Motor neuron (in vitro differentiated cells): ENCODE measurements at places on chromosomes 12 and 14.

GRCh38 chr14:21894003-21894897, 220.6 kb upstream of the OR4E1 start:
- ATAC-seq: no peak

GRCh38 chr14:55583942-55584468, 4.0 kb downstream of the KTN1 start:
- no peak for ATAC-seq

GRCh38 chr12:103840876-103841689, at the start of gene NT5DC3:
Gene NT5DC3 (minus strand): TSS chr12:103841234. CDS start chr12:103841156, 78 bp downstream.
- peak; percentile 86 for ATAC-seq

DNA sequence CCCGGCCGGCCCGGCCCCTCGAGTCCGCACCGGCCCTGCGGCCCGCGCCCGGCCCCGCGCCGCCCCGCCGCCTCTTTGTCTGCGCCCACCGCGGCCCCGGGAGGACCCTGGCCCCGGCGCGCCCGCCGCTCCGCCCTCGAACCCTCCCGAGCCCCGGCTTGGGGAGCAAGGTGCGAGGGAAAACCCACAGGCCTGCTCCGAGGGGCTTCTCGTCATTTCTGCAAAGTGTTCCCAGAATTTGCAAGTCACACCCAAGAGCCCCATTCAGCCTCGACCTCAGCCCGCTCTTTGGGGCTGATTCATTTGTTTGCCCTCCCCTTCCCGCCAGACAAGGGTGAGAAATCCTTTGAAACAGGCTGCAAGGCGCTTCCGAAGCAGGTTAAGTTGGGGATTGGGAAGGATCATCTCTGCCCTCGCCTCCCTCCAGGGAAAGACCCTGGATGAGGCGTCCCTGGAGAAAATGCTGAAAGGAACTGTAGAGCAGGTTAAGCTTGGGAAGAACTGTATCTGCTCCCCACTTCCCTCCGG, 325 bp upstream of the CLIP1 start:
- peak; percentile 23 for ATAC-seq

DNA sequence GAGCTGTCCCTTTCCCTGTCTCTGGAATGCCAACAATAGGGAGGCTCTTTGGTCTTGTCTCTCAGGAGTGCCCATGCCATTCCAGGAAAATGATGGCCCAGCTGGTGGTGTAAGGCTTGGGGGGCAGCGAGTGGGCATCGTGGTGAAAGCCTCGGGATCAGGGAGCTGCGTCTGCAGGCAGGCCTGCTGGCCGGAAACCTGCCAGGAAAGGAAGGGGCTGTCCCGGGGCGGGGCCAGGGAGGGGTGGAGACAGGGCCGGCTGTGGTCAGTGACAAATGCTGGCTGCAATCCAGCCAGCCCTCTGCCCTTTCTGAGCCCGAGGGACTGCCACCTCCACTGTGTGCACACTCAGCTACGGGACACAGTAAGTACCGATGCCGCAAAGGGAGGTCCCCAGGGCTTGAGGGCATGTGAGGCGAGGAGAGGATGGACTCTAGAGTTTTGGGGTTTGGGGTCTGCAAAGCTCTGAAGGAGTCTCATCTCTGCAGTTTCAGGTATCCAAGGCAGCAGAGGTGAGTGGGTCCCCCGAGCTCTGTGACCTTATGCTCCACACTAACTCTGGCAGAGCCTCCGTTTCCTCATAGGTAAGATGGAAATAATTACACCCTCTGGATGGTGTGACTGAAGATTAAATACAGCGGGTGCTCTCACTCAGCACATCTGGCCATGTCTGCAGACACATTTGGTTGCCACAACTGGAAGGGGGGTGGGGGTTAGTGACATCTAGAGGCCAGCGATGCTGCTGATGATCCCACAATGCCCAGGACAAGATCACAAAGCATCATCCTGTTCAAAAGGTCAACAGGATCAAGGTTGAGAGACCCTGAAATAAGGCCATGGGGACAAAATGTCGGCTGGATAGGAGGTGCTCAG, at the start of gene SERPINA5:
Gene SERPINA5, plus strand, starts transcription at position 300 of the 873 bp plus-strand sequence. CDS start 5,937 bp downstream, outside the sequence.
- ATAC-seq: no peak

DNA sequence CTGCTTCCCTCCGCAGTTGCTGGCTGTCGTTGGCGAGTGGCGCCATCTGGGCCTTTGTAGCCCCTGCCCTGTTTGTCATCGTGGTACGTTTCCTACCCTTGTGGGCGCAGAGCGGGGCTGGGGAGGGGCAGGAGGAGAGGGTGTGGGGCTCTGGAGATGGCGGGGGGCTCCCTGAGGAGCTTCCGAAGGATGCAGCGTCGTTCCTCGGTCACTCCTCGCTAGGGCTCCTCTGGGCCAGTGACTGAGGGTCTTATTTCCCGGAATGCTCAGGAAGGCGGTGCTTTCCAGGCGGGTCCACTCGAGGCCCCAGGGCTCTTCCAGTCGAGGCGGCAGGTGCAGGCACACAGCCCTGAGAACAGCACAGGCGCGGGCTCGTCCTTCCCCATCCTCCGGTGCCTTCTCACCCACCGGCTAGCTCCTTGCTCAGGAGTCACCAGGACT, 167.1 kb downstream of the ADGRD1 start:
- no peak for ATAC-seq

DNA sequence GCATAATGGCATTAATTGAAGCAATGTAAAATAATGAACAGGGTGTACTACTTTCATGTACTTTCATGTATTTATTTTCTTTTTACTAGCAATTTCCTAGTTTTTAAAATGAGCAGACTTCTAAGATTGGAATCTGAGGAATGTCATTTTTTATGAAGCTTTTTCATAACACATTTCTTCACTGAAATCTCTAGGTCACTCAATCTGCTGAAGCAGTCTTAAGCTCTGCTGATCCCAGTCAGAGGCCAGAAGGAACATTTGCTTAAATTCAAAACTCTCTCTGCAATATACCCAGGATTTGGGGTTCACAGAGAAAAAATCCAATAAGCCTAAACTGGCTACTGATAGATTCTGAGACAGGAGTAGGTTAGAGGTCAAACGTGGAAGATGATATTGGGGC, 73.6 kb upstream of the CNTN1 start:
- ATAC-seq: no peak

GRCh38 chr12:18148961-18149360, 59.0 kb upstream of the RERGL start:
- ATAC-seq: no peak

DNA sequence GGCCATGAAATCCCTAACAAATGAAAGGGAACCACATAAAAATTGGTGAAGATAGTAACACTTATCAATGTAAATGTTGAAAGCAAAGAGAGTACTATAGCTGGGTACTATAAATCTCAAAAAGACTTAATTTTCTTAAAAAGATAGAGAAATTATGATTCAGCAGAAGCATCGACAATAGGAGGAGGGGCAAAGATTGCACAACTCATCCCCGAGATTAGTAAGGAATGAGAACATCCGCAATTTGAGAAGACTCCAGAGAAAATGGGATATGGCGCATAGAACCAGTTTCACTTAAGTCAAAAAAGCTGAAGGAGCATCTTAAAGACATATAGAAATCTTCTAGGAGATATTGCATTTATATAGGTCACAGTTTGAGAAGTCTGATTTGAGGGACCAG, 220.2 kb upstream of the SLC16A7 start:
- ATAC-seq: no peak

DNA sequence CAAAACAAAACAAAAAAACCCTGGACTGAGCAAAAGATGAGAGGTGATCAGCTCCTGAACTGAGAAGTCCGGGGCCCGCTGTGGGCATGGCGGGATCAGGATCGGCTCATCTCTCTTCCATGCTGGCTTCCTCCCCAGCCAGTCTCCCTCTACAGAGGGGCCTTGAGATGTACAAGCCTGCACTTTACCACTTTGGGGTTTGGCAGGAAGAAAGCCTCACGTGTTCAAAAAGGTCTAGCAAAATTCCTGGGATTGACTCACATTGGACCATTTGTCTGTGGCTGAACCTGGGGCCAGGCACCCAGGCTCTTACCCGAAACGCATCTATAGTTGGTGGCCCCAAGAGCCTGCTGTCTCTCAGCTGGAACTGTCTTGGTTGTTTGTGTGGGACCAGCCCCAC, 89.0 kb downstream of the SLC24A4 start:
- no peak for ATAC-seq

DNA sequence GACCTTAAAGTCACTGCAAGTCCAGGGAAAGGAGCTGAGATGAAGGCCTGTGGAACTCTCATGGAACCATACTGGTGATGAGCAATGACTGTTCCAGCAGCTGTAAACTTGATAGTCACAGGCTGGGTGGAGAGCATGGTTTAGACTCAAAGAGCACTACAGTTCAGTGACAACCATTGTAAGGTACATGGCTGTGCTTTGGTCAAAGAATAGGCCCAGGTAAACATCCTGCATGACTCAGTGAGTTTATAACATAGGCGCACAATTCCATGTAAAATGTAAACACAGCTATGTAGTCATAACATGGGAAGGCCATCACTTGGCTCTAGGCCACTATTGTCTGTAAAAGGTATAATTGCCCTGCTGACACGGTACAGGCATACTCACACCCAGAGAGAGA, 119.3 kb upstream of the FSCB start:
- no peak for ATAC-seq
